ENCODE measurements at places on chromosomes 6 and 20. TPM values are rescaled to one million over a fixed set of nuclear protein-coding genes. Genes with fewer than 3 reads are reported as not detected.

MANEA gene
- 1.6 TPM for polyA plus RNA-seq

EYS gene
- polyA plus RNA-seq = not detected

DEF6 gene
- 9.5 TPM for polyA plus RNA-seq

DNA sequence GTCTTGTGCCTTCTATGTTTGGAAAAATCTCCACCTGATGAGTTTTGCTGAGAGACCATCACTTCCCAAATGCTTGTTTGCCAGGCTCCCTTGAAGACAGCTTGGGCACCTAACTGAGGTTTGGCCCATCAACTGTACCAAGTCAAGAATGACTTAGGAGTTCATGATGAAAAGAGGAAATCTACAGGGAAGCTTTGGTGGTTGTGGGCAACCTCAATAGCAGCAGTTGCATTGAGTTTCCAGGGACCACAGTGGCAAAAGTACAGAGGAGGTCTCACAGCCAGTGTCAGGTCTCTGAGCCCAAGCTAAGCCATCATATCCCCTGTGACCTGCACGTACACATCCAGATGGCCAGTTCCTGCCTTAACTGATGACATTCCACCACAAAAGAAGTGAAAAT is 49.7 kb upstream of the PHACTR1 start:
- no peaks in the 10 kb centered on the region for H3K27me3 ChIP-seq
- no peaks in the 10 kb centered on the region for H3K4me1 ChIP-seq
- H3K27ac ChIP-seq = no peak overlapping the region
- no peak overlapping the region for H3K4me3 ChIP-seq
- no peaks in the 10 kb centered on the region for H3K36me3 ChIP-seq
- DNase-seq = no peak

GMPR gene
- polyA plus RNA-seq = 1.5 TPM

- no peak overlapping the region for H3K27ac ChIP-seq
- H3K4me1 ChIP-seq = no peaks in the 10 kb centered on the region
- no peaks in the 10 kb centered on the region for H3K27me3 ChIP-seq
Measured at GRCh38 chr6:811831-812230, 118.9 kb upstream of the EXOC2 start.

DNA sequence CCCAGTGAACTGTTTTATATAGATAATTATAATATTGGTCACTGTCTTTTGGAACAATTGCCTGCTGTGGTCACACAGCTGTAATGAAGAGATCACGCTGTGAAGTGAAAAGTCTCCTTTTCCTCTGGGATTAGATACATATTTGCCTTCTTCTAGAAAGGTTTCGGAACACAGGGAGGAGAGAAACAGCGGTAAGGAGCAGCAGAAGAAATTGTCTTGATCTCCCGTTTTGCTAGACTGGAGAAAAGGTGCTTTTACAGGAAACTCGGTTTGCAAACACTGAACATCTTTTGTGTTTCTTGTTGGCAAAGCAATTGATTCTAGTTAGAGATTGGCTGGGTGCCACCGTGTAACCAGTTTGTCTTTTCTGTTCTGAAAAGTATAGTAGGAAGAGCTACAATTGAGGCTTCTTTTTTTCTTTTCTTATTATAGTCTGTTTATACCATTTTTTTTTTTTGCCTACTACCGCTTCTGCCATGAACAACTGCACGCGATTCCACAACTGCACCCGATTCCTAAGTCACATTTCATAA is 404.1 kb upstream of the ID4 start:
- H3K4me1 ChIP-seq = no peaks in the 10 kb centered on the region
- no peak overlapping the region for H3K4me3 ChIP-seq
- H3K27ac ChIP-seq = no peak overlapping the region
- H3K27me3 ChIP-seq = no peaks in the 10 kb centered on the region
- DNase-seq = no peak
- no peaks in the 10 kb centered on the region for H3K36me3 ChIP-seq

GRCh38 chr20:7879883-7880282 is 60.4 kb downstream of the HAO1 start:
- no peaks in the 10 kb centered on the region for H3K36me3 ChIP-seq
- no peak overlapping the region for H3K4me3 ChIP-seq
- no peak overlapping the region for H3K27ac ChIP-seq
- DNase-seq = no peak
- no peaks in the 10 kb centered on the region for H3K27me3 ChIP-seq
- H3K4me1 ChIP-seq = no peaks in the 10 kb centered on the region

HLA-DQA1 gene
- 31.9 TPM for polyA plus RNA-seq

DNA sequence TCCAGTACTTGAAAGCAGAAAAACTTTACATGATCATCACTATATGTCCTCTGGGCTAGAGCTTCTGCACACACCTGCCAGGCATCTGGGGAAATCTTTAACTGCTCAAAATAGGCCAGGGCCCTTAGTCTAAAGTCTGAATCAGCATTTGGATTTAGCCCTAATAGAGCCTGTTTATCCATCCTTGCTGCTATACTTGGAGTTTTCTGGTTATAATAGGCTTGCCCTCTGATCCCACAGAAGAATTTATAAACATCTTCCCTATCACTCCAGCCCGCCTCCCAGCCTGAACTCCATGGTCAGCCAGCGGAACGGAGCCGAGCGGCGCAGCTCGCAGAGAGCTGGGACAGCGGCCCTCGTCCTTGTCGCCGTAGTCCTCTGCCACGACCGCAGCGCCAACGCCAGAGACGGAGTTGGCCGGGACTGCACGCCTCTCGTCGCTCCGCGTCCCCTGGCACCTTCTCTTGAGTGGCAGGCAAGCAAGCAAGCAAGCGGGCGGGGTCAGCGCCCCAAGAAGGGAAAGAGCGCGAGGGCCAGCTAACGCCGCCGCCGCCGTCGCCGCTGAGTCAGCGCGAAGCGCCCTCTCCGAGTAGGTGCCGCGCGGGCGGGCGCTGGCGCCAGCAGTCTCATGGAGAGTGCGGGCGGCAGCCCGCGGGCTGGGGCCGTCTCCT is 25.4 kb upstream of the ASIP start:
- no peak overlapping the region for H3K4me3 ChIP-seq
- no peaks in the 10 kb centered on the region for H3K36me3 ChIP-seq
- no peaks in the 10 kb centered on the region for H3K27me3 ChIP-seq
- H3K27ac ChIP-seq = peak overlapping the region; percentile 46
- no peaks in the 10 kb centered on the region for H3K4me1 ChIP-seq

DNA sequence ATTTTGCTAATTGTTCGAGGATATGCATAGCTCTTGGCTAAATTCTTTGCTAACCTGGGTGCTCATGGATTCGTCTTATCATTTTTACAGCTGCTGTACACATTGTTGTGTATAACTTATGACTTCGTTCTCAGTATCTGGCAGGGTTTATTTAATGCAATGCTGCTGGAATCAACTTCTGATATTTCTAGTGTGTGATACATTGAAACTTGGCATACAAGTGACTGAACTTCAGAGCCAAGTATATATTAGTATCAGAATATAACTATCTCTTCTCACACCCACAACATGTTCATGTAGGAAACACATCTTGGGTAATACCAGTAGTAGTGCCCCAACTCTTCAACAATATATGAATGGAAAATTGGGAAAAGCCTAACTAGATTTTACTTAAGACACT is 764.2 kb downstream of the TENT5A start:
- H3K27me3 ChIP-seq = no peaks in the 10 kb centered on the region
- no peaks in the 10 kb centered on the region for H3K36me3 ChIP-seq
- H3K27ac ChIP-seq = no peak overlapping the region
- H3K4me3 ChIP-seq = no peak overlapping the region
- DNase-seq = no peak
- no peaks in the 10 kb centered on the region for H3K4me1 ChIP-seq

C4B gene
- polyA plus RNA-seq = 20.3 TPM

DNA sequence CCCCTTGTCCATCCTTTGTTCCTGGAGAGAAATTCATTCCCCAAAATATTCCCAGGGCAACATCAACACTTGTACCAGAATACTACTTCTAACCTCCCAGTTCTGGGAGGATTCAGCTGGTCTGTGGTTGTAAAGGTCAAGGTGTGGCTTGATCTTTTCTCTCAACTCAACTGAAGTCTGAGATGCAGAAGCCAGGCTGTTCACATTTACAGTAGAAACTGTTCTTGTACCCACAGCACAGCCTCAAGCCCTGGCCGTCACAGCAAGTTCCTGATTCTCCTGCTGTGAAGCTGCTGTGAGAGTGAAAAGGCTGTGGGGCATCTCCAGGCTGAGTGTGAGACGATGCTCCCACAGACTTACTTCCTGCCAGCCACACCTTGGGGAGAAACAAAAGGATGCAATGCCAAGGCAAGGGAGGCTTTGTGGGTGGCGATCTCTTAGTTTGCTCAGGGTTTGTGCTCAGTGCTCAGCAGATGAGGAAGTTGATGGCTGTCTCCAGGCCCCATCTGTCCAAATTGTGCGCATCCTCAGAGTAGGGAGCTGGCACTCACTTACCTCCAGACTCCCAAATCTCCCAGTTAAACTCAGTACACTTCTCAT is 143.9 kb upstream of the FOXA2 start:
- no peaks in the 10 kb centered on the region for H3K4me1 ChIP-seq
- no peak overlapping the region for H3K4me3 ChIP-seq
- DNase-seq = no peak

DNA sequence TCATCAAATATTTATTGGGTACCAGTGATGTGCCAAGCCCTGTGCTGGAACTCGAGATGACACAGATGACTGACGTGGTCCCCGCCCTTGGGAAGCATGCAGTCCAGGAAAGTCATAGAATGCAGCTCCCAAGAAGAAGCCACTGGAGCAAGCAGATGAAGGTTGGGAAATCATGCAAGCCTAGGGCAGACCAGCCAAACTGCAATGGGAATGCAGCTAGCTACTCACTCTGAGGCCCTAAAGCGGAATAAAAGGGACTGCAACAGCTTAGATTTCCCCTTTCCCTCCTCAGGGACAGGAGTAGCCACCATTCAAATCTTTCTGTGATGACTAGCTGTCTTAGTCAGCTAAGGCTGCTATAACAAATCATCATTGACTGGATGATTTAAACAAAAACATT is 152.2 kb downstream of the MAFB start:
- H3K27ac ChIP-seq = no peak overlapping the region
- DNase-seq = no peak
- H3K27me3 ChIP-seq = no peaks in the 10 kb centered on the region
- H3K4me1 ChIP-seq = peaks cover 4% of the 10 kb centered on the region
- no peaks in the 10 kb centered on the region for H3K36me3 ChIP-seq

DNA sequence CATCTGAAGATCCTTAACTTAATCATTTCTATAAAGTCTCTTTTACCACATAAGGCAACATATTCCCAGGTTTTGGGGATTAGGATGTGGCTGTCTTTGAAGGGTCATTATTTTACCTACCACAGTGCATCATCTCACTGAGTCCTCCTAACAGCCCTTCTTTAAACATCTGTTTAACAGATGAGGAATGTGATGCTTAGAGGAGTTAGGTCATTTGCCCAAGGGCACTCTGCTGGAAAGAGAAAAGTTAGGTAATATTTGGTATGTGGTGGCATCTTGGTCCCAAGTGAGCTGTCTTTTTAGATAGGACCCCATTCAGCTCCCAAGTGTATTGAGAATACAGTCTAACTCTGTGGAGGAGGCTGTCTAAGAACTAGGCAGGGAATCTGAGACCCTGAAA is 11.0 kb downstream of the MMP24 start:
- H3K27me3 ChIP-seq = no peaks in the 10 kb centered on the region
- no peak for DNase-seq
- H3K4me1 ChIP-seq = no peaks in the 10 kb centered on the region

DNA sequence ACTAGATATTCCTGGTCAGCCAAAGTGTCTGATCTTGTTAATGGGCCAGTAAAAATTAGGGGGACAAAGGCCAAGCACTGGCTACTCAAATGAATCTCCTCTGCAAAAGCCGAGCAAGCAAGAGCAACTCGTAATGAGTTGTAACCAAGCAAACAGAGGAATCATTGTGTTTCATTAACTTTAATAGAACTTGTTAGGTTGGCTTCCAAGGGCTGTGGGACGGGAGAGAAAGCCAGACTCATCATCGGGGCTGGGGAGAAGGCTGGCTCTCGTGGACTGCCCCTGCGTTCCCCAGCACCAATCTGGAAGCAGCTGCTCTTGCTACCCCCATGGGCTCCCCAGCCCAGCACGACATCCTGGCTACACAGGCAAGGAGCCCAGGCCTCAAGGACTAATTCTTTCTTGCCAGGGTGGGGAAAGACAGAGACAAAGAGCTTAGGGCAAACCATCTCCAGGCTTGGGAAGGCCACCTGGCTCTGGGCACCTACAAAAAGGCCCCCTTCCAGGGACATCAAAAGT is 10.5 kb upstream of the SCUBE3 start:
- no peaks in the 10 kb centered on the region for H3K4me1 ChIP-seq
- no peaks in the 10 kb centered on the region for H3K36me3 ChIP-seq
- H3K27ac ChIP-seq = no peak overlapping the region
- peaks cover 27% of the 10 kb centered on the region for H3K27me3 ChIP-seq
- no peak overlapping the region for H3K4me3 ChIP-seq
- DNase-seq = no peak

JARID2 gene
- polyA plus RNA-seq = 5.4 TPM

DNA sequence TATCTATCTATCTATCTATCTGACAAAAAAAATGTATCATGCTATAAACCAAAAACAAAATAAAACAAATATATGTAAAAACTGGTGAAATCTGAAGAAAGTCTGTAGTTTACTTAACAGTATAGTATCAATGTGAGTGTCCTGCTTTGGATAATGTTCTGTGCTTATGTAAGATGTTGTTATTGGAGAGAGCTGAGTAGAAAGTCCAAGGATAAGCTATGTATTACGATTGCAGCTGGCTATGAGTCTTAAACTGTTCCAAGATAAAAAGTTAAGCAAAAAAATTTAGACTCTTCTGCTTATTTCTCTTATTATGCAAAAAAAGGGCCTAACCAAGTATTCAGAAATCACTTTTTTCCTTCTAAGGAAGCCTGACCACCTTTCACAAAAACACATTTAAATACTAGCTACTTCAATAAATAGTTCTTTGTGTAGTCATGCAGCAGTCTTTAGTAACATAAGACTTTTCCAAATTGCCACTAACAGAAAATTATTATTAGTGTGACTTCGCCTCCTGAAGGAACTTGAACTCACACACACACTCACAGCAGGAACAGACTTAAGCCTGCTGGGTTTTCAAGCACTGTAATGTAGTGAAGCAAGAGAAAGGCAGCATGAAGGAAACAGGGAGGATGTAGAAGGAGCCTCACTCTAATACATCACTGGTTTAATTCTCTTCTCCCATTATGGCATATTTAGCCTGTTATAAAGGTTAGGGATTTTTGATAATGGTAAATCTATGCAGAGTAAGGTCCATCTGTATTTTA is 265.8 kb upstream of the GJE1 start:
- H3K36me3 ChIP-seq = no peaks in the 10 kb centered on the region
- no peak overlapping the region for H3K4me3 ChIP-seq

SH3BGRL2 gene
- polyA plus RNA-seq = 31.9 TPM

GRCh38 chr6:16873698-16874097 is 112.4 kb upstream of the ATXN1 start:
- H3K36me3 ChIP-seq = no peaks in the 10 kb centered on the region
- no peak for DNase-seq
- H3K4me1 ChIP-seq = no peaks in the 10 kb centered on the region
- H3K27ac ChIP-seq = no peak overlapping the region
- peaks cover 2% of the 10 kb centered on the region for H3K27me3 ChIP-seq

OPRM1 gene
- not detected for polyA plus RNA-seq
